ENCODE measurements at places on chromosomes 11 and 22. TPM values are rescaled to one million over a fixed set of nuclear protein-coding genes. Genes with fewer than 3 reads are reported as not detected.

DNA sequence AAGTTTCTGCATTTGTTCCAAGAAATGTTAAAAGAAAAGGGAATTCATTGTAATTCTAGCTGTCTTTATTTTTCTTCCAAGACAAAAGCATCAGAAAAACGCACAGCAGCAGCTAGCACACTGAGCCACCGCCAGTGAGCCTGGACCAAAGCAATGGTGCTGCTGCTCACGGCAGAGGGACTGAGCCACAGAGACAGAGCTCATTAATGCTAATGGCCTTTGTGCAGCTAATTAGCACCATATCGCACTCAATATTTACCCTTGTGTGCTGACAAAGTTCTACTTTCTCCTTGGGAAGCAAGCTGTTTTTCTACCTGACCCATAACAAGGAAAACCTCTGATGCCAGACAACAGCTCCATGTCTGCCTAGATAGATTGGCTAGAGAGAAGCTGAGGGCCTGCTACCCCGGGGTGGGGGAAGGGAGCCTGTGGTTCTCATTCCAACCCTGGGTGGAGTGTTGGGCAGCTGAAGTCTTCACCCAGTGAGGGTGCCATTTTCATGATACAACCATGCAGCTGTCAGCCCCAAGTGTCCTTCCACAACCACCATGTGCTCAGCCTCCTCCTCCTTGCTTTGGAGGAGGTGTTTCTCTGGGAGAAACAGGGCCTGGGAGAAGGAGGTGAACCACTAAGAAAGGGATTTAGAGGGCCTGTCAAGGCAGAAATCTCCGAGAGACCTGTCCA is 131.1 kb upstream of the NCAM1 start:
- DNase-seq: no peak

The FXYD2 gene
- total RNA-seq: 0.22 TPM

The LARGE1 gene
- total RNA-seq: 1.3 TPM

GRCh38 chr11:115423728-115424459 is 80.3 kb downstream of the CADM1 start:
- no peak for DNase-seq

GRCh38 chr11:128789497-128790150 is 77.5 kb downstream of the KCNJ1 start:
- no peak for DNase-seq

DNA sequence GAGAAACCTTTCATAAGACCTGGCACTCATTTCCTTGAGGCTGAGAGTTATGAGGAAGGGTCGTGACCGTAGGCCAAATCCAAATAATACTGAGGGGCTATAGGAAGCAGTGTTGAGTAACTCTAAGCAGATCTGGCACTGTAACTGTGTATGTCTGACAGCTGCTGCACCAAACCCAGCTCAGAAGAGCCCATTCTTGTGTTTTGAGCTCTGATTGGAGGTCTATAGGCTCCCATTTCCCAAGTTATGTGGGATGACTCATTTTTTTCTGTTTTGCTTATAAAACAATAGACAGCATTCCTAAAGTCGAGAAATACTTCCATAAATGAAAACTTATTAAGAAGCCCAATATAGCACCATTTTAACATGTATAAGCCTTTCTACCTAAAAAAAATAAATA is 645.8 kb downstream of the DLG2 start:
- DNase-seq: no peak

DNA sequence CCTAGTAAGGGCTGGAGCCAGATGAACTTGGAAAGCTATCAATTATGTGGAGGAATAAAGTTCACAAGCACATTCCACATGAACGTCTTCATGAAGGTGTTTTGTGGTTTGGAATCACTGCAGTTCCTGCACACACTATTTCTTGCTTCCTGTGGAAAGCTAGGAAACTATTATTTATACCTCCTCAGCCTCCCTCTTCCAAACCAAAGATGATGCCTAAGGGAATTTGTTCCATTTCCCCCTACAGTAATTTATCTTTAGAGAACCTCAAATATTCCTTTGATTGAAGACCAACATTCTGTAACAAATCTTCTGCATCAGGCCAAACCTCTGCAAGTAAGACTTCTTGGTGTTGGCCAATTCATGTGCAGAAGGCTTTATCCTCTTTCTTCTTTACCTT is 115.8 kb upstream of the ARHGAP20 start:
- no peak for DNase-seq

- peak; percentile 44 for DNase-seq
Observed at GRCh38 chr11:1304380-1304779, 5.1 kb downstream of the TOLLIP start.

- no peak for DNase-seq
Observed at GRCh38 chr11:118909619-118910308, 16.0 kb downstream of the BCL9L start.

The RNF141 gene
- total RNA-seq: 49.0 TPM

DNA sequence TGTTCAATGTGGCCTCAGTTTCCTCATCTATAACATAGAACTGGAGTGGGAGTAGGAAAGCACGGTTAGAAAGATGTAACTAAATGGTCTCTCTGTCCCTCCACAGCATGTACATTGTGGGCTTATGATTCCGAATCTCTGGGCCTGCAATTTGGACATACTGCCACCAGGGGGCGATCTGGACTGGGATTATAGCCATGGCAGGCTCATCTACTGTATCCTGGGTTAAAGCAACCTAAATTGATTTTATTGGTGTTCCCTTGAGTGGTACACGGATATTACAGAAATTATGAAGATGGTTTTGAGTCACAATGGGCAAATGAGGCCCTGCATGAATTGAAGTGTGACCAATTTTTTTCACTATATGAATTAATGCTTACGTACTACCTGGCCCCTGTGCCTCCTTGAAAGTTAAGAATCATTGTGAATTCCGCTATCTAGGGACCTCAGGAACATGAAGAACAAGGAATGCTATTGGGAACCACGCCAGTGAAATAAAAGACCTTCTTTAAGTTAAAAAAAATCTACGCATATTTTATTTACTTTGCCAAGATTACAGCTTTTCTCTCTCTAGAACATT is 32.9 kb downstream of the TST start:
- DNase-seq: peak; percentile 27

Data from lung microvascular endothelial cell (primary cell).